HuH-7.5 (cell line): ENCODE measurements at places on chromosomes 4 and X.
A peak's percentile ranks its signal among the peaks of the same experiment; 100 is the strongest.

DNA sequence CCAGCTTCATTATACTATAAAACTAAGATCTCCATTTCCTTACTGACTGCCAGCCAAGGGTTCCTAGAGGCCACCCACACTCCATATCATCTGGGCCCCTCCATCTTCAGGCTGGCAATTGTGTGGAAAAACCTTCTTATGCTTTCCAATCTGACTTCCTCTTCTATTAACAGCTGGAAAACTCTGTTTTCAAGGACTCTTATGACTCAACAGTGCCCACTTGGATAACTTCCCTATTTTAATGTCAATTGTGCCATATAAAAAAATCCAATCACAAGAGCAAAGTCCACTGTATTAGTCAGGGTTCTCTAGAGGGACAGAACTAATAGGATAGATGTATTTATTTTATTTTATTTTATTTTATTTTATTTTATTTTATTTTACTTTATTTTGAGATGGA lies 41.0 kb upstream of the CPEB2 start:
- no peak for DNase-seq

DNA sequence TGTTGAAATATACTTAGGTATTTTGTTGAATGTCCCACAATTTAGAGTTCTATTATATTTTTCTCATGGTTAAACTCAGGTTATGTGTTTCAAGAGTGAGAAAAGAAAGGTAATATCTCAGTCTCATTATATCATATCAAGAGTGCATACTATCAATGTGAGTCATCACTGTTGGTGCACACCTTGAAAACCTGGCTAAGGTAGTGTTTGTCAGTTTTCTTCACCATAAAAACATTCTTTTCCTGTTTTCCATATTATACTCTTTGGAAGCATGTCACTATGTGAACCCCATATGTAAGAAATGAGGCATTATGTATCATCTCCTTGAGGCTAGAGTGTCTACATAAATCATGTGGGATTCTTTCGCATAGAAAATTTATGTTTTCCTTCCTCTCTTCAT lies 307.6 kb upstream of the CTSO start:
- no peak for DNase-seq

GRCh38 chr4:8132947-8133705 lies 25.5 kb downstream of the ABLIM2 start:
- DNase-seq = no peak

- DNase-seq = no peak
Measured at GRCh38 chr4:105923497-105924238, 28.4 kb downstream of the NPNT start.

- no peak for DNase-seq
Measured at GRCh38 chrX:45363596-45363995, 162.9 kb upstream of the DIPK2B start.

- DNase-seq = no peak
Measured at GRCh38 chr4:15754323-15754722, 23.8 kb upstream of the CD38 start.

DNA sequence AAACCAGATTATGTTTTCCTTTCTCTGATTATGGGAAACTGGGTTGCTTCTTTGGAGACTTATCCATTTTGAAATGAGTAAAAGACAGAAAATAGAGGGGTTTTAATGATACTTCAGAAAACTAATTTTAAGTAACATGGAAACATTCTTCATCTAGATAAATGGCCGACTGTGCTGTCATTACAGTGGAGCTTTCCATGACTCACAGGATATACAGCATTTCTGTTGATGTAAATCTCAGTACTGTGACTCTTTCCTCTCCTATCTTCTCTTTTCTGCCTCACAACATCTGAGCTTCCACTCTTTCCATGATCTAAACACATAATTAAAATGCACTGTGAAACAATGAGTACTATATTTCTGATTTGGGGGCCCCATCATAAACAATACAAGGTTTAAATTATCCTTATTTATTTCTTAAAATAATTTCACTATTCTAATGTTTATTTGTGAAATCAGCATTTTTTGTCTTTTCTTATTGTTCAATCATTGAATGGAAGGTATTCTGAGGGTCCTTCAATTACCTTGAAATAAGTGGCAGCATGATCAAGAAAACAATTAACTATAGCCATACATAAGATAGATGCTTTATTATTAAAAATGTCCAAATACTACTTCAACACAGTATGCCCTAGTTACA lies 19.3 kb downstream of the SEC24D start:
- no peak for DNase-seq

DNA sequence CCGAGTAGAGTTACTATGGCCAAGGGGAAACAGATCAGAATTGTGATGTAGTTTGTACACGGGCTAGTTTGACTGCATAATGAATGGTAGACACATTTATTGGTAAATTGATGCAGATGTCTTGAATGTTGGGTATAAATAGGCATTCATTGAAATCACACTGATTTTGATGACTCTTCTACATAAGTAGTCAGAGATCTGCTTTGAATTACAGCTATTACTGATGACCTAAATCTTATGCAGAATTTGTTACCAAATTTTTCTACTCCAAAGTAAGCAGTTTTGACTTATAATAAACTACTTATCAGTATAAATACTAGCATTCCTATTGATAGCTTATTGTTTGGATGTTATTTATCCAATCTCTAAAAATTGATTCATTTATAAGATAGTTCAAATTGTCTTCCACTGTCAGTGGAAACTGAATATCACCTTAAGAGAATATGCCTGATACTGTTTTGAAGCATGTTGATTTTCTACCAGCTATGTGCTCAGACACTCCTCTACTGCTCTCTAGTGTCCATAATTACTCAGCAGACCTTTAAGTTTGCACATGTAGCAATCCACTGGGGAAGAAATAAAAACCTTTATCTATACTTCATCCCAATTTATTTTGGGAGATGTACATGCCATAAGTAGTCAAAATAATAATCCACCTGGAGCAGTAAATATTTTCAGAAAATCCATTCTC lies 120.3 kb downstream of the RASL11B start:
- DNase-seq = peak; percentile 75

DNA sequence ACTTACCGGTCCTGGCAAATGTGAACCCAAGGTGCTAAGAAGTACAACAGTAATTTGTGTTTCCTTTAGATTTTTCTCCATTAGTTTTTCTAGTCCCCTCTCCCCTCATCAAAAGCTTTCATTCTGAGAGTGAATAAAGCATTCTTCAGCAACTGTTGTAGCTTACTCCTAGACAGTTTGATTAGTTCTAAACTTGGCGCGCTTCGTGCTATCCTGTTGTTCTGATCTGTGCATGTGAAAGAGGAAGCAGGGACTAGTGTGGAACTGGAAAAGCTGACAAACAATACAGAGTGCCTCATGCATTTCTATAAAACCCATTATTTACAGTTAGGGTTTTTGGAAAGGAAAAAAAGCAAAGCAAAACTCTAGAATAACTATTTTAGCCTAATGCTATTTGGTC lies 556.9 kb upstream of the SLIT2 start:
- DNase-seq = no peak

- no peak for DNase-seq
Measured at GRCh38 chr4:95594013-95594412, 45.2 kb upstream of the UNC5C start.

DNA sequence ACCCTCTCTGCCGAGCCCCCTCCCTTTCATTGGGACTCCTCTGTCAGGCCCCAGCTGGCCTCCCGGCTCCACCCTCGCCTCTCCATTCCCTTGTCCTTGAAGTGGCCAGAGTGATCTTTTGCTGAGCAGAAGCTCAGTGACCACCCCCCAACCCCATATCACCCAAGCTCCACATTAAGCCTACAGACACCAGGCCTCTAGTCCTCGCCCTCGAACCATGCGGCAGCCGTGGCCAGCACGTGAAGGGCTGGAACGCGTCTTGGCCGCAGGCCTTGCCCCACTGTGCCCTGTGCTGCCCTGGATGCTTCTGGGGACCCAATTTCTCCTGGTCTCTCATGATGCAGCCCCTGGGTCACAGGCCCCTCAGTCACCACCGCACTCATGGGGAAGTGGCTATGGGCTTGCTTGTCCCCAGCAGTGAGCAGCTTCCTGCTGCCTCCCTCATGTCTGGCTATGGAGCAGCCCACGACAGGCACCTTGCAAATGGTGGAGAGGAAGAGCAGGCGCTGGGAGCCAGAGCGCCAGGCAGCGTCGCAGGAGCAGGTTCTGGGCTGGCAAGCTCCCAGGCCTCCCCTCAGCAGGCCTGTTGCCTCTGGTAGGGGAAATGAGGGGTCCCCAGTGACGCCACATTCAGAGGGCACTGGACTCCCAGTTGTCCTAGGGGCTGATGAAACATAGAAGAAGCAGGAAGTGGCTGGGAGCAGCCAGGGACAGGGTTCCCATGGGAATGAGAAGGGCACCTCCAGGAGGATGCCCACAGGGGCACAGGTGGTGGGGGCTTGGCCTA lies 757 bp upstream of the SRPK3 start:
- DNase-seq = no peak

- DNase-seq = no peak
Measured at GRCh38 chr4:44326741-44327140, 121.9 kb downstream of the KCTD8 start.

DNA sequence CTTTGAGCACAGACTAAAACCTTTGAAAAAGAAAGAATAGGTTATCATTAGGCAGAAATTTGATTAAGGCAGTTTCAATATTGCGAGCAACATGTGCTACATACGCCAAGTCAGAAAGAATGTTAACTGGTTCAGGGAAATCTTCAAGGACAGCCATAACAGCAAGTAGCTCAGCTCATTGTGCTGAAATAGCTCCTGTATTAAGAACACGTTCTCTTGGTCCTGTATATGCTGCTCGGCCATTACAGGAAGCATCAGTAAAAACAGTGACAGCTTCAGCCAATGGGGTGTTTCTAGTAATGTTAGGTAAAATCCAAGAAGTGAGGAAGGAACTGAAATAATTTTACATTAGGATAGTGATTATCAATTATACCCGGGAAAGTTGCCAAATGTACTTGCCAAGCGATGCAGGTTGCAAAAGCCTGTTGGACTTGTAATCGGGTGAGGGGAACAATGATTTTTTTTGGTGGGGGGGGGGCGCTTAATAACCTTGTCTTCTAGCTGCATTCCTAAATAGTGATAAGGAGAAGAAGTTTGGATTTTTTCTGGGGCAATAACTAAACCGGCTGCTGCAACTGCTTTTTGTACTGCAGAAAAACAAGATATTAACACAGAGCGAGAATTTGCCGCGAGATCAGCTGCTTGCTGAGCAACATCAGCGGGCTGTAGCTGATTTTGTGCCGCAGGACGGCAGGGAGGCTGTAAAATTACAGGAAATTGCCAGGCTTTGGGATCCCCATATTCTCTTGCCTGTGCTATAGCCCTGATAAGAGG lies 49.4 kb upstream of the RASSF6 start:
- no peak for DNase-seq

DNA sequence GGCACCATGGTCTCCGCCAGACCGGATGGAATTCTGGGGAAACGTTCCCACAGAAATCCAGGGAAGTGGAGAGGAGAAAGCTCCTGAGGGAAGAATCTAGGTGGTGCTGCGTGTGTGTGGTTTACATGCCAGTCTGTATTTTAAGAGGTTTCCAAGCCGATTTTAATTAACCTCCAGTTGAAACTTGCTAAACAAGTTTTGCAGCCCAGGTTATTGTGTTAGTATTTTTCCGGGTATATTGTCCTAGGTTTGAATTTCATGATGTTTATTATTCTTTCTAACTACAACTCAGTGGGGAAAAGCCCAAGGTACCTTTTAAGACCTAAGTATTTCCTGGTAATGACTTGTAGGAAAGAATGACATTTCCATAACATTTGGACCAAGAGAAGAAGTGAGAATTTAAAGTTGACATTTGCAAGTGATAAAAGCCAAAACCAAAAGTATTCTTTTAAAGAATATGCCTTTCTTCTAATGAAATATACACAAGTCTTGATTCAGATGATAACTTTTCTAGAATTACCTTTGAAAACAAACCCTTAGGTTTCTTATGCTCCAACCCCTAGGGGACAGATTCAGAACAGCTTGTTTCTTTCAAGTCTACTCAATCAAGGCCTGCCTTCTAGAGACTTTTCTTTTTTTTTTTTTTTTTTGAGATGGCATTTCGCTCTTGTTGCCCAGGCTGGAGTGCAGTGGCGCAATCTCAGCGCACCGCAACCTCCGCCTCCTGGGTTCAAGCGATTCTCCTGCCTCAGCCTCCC lies 14.6 kb downstream of the SAT1 start:
- DNase-seq = no peak
